ENCODE measurements at places on chromosomes 13 and 19. TPM values are rescaled to one million over a fixed set of nuclear protein-coding genes. Genes with fewer than 3 reads are reported as not detected.

DNA sequence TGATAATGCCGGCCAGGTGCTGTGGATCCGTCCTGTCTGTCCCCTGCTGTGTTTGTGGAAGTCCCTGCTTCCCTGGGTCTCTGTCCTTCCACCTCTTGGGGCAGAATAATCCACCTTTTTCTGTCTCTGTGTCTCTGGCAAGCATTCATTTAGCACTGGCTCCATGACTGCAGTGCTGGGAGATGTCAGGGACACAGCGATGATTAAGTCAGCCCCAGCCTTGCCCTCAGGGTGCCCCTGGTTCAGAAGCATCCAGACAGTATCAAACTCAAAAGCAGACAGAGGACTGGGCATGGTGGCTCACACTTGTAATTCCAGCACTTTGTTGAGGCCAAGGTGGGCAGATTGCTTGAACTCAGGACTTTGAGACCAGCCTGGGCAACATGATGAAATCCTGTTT, 1.5 kb downstream of the HIPK4 start:
- H3K27me3 ChIP-seq, result peaks cover 2% of the 10 kb centered on the region
- no peak overlapping the region for H3K4me3 ChIP-seq
- H3K27ac ChIP-seq, result no peak overlapping the region
- no peaks in the 10 kb centered on the region for H3K36me3 ChIP-seq

- peaks cover 5% of the 10 kb centered on the region for H3K4me1 ChIP-seq
- H3K27me3 ChIP-seq, result peaks cover 2% of the 10 kb centered on the region
- no peak overlapping the region for H3K4me3 ChIP-seq
These were observed 18.6 kb downstream of the PRR36 start for GRCh38 chr19:7855426-7856108.

ZNF729 gene
- total RNA-seq, result not detected

- DNase-seq, result no peak
- H3K27me3 ChIP-seq, result no peaks in the 10 kb centered on the region
- H3K27ac ChIP-seq, result no peak overlapping the region
- H3K36me3 ChIP-seq, result peaks cover 43% of the 10 kb centered on the region
- no peak overlapping the region for H3K4me3 ChIP-seq
- peaks cover 10% of the 10 kb centered on the region for H3K4me1 ChIP-seq
These were observed 9.7 kb downstream of the PRKCSH start for GRCh38 chr19:11445141-11445540.

GRCh38 chr19:49585023-49585422, 3.9 kb downstream of the PRRG2 start:
- DNase-seq, result no peak
- H3K36me3 ChIP-seq, result peaks cover 3% of the 10 kb centered on the region
- H3K4me1 ChIP-seq, result peaks cover 16% of the 10 kb centered on the region
- H3K27ac ChIP-seq, result no peak overlapping the region
- H3K27me3 ChIP-seq, result peaks cover 14% of the 10 kb centered on the region
